Activated CD4-positive, alpha-beta memory T cell treated with anti-CD3 and anti-CD28 coated beads, Interleukin-2, amount 10 ng/mL, durations not matched to agents 7 days and 5 days (primary cell): ENCODE measurements at places on chromosomes 7 and 10. TPM values are rescaled to one million over a fixed set of nuclear protein-coding genes. Genes with fewer than 3 reads are reported as not detected.

- no peak overlapping the region for H3K4me3 ChIP-seq
- no peaks in the 10 kb centered on the region for H3K36me3 ChIP-seq
- H3K27ac ChIP-seq = no peak overlapping the region
- DNase-seq = no peak
These were observed 57.7 kb downstream of the NXPH1 start for GRCh38 chr7:8491106-8491505.

DNA sequence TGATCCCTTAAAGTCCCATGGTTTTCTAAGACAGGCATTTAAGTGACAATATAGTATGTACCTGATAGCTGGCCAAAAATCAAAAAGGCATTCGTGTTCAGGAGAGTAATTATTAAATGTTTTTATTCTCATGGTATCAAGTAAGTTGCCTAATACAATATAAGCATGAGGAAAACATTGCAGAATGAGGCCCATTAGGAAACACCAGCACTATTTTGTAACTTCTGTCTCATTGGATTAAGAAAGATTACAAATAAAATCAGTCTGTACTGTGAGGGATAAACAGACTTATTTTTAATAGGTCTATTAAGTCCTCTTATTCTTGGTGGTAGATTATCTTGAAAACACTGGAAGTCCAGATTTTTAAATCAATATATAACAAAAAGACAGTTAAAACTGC is 110.1 kb downstream of the SNX13 start:
- H3K36me3 ChIP-seq = peaks cover 7% of the 10 kb centered on the region
- no peaks in the 10 kb centered on the region for H3K4me1 ChIP-seq
- H3K27ac ChIP-seq = no peak overlapping the region
- H3K27me3 ChIP-seq = no peaks in the 10 kb centered on the region
- DNase-seq = no peak

DNA sequence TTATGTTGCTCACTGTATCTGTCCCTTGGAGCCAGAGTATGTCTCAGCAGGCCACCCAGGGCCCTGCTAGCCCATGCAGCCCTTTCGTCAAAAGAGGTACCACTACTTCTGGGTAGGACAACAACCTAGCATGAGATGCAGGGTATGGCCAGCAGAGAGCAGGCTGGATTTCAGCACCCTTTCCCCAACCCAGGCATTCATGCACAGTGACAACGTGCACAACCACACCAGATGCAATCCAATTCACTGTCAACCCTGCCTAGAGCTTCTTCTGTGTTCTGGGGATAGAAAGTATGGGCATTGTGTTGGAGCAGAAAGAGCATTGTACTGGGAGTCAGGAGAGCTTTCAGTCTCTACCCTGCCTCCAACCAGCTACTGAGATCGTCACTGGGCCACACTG is 37.9 kb downstream of the JAZF1 start:
- H3K27ac ChIP-seq = no peak overlapping the region
- no peak for DNase-seq
- peaks cover 6% of the 10 kb centered on the region for H3K27me3 ChIP-seq
- H3K4me3 ChIP-seq = no peak overlapping the region
- no peaks in the 10 kb centered on the region for H3K4me1 ChIP-seq

DNA sequence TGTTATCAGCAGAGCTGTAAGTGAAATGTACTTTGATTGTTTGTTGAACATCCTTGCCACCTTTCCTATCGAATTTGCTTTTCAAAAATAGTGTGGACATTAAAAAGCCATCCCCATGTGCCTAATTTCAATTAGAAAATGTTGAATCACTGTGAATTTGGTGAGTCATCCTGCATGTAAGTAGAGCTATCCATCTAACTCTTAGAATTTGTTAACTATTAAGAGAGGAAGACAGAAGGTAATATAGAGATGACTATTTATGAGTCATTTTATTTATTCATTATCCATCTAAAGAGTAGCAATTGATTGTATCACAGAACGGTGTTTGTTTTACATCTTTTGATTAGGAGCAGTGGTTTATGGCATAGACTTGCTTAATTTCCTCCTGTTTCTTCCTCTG is 154.7 kb downstream of the MGMT start:
- no peak overlapping the region for H3K4me3 ChIP-seq
- no peaks in the 10 kb centered on the region for H3K27me3 ChIP-seq
- H3K27ac ChIP-seq = no peak overlapping the region

DNA sequence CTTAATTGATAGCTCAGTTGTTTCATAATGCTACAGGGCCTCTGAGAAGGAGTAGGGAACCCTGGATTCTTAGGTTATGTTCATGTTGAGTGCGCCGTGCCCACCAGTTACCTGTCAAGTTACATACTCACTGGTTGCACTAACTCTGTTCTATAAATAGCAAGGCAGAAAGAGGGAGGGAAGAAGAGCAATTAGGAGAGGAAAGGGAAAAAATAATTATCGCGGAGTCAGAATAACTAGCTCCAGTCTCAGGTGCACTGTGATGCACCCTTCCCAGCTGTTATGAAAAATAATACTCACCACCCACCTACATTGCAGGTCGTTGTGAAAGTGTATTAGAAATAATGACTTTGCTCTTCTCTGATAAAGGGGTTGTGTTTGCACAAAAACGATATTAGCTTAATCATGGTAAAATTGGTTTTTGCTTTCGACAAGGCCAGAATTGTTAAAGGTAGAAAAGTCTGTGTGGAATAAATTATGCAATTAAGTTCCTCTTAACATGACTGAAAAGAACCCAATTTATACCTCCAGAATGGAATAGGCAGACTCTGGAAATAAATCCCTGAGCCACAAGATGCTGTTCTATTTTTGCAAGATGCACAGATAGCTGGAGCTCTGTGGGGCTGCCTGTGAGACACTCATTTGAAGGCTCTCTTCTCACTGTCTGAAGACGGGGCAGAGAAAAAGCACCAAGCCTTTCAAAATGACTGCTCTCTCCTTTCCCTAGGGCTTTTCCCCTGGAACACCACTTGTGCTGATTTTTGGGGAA is 137.6 kb upstream of the PITRM1 start:
- DNase-seq = no peak
- H3K36me3 ChIP-seq = no peaks in the 10 kb centered on the region
- peaks cover 5% of the 10 kb centered on the region for H3K4me1 ChIP-seq
- H3K27ac ChIP-seq = no peak overlapping the region

GRCh38 chr10:94344522-94345122 is 18.1 kb downstream of the NOC3L start:
- no peak overlapping the region for H3K27ac ChIP-seq
- H3K4me3 ChIP-seq = no peak overlapping the region
- H3K27me3 ChIP-seq = no peaks in the 10 kb centered on the region
- no peak for DNase-seq

- H3K36me3 ChIP-seq = no peaks in the 10 kb centered on the region
- no peaks in the 10 kb centered on the region for H3K4me1 ChIP-seq
- no peak for DNase-seq
- H3K4me3 ChIP-seq = no peak overlapping the region
These were observed 1164.7 kb upstream of the AUTS2 start for GRCh38 chr7:68433462-68434070.

The MORN4 gene
- total RNA-seq = 4.3 TPM

The CALML3 gene
- total RNA-seq = not detected

The LEP gene
- total RNA-seq = not detected
